Neural crest cell (in vitro differentiated cells): ENCODE measurements at places on chromosomes 6 and 20.

GRCh38 chr6:41191569-41191968, 9.4 kb downstream of the TREML2 start:
- DNase-seq: peak; percentile 17

DNA sequence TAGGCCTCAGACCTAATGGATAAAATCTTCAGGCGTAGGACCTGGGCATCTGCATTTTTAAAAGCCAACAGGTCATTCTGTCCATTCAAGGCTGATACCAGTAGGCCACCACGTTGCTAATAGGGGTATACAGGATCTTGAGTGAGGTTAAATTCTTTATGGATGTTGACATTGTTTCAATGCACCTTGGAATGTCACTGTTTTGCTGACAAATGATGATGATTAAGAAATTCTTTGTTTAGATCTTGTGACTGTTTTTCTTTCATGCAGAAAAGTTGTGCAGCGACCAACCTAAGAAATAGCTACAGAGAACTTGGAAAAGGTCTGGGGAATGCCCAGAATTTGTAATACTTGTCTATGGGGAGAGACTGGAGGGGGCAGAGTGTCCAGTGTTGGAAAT, 101.1 kb upstream of the CLDN20 start:
- no peak for DNase-seq

GRCh38 chr20:18991012-18991411, 177.4 kb downstream of the SCP2D1 start:
- DNase-seq: no peak

DNA sequence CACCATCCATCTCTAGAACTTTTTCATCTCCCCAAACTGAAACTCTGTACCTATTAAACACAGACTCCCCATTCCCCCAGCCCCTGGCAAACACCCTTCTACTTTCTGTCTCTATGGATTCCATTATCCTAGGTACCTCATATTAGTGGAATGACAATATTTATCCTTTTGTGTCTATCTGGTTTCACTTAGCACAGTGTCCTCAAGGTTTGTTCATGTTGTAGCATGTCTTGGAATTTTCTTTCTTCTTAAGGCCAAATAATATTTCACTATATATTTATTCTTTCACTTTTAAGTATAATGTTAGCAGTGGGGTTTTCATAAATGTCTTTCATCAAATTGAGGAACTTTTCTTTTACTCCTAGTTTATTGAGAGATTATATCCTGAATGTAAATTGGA, 56.8 kb upstream of the DSP start:
- DNase-seq: no peak

DNA sequence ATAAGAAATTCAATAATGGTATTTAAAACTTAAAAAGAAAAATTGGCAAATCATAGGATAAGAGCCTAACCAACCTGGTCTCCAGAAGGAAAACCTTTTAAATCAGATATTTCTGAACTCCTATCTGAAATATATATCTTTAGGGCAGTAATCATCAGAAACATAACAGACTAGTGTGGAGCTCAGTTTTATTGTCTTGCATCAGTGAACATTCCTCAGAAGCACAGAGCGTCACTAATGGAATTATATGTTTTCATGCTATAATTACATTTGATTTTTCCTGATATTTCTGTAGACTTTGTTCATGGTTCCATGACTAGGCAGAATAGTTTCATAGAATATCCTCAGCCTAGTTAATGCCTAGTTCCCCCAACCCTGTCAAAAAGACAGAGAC, 262.2 kb downstream of the EYA4 start:
- DNase-seq: no peak

DNA sequence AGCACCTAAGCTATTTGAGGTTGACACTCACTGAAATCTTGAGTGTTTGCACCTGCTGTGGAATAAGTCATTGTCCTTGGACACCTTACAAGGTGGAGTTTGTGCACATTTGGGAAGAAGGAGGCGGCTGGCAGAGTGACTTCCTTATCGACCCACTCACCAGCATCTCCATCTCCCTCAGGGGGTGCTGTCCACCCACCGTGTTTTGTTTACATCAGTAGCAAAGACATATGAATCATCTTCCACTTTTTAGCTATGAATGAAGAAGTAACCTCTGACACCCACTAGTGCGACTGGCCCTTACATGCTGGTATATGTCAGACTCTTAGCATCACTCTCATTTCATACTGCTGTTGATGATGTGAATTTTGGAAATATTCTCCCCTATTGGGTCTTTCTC, 119.5 kb upstream of the SGK1 start:
- DNase-seq: no peak

- DNase-seq: no peak
Measured at GRCh38 chr20:62528983-62529891, 53.4 kb upstream of the GATA5 start.

DNA sequence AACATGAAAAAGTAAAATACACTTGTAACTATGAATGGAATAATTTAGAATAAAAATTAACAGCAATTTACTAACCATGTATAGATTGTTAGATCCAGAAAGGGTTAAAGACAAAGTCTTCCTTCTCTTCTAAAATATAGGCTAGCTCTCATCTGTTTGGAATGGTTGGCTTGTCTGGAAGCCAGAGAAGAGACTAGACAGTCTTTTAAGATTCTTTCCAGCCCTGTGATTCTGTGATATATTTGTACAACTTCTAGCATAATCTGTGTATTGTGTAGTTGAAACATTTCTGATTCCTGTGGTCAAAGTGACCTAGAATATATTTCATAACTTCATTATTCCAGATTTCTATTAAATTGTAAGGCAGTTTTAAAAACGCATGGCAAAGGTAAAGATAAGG, 196.6 kb downstream of the UST start:
- DNase-seq: no peak

- no peak for DNase-seq
Measured at GRCh38 chr6:22271081-22271480, 25.8 kb downstream of the PRL start.

DNA sequence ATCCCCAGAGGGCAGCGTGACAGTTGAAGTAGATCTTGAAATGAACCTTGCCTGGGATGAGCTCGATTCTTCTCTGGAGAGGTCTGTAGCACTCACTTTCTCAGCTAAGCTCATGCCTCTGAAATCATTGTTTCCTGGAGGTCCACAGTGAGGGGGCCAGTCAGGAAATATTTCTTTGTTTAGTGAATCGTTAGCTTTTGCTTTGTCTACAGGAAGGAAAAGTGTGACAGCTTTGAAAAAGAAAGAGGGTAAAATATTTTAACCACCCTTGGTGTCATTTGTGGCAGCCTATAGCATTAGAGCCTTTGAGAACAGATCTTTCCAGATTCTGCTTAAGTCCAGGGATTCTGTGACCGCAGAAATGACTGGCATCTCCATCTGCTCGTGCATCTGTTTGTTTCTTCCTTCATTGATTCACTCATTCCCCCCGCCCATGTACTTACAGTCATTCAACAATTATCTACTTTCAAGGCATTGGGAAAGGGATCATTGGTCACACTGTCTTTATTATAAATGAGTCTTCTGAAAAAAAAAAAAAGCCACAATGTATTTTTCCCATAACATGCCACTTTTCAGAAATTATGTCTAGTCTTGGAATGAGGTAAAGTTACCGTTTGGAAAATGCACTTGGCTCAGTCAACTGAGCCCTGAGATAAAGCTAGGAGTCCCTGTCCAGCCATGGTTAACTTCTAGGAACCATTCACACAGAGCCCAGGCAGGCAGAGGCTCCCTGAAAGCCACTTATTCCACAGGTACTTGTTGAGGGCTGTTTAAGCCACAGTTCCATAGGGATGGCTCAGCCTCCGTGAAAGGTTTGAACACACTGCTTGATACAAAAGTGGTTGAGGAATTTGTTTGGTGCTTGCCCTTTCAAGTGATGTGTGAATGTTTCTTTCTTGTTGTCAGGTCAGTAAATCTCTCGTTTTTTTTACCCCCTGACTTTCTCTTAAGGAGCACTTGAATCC, 86.0 kb downstream of the TIAM2 start:
- DNase-seq: no peak

- no peak for DNase-seq
Measured at GRCh38 chr6:38935051-38935450, 113.5 kb upstream of the GLP1R start.

- no peak for DNase-seq
Measured at GRCh38 chr6:1473166-1473565, 83.8 kb downstream of the FOXF2 start.

DNA sequence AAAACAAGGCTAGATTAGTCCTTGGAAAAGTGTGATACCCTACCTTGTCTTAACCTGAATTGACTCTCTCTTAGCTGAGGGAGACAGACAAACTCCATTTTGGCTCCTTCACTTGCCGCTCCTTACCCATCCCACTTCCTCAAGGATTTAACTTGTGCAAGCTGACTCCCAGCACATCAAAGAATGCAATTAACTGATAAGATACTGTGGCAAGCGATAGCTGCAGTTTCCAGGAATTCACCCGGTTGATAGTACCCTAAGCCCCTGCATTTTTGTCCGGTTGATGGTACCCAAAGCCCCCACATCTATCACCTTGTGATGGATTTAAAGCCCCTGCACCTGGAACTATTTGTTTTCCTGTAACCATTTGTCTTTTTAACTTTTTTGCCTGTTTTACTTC, 1.9 kb upstream of the SERINC3 start:
- DNase-seq: no peak

- DNase-seq: no peak
Measured at GRCh38 chr6:130524552-130524951, 158.7 kb downstream of the TMEM200A start.

- peak; percentile 96 for DNase-seq
Measured at GRCh38 chr20:34676642-34677373, at the start of gene PIGU. Gene PIGU, minus strand, starts transcription at chr20:34677092. Its CDS starts 7 bp downstream, at chr20:34677085.

DNA sequence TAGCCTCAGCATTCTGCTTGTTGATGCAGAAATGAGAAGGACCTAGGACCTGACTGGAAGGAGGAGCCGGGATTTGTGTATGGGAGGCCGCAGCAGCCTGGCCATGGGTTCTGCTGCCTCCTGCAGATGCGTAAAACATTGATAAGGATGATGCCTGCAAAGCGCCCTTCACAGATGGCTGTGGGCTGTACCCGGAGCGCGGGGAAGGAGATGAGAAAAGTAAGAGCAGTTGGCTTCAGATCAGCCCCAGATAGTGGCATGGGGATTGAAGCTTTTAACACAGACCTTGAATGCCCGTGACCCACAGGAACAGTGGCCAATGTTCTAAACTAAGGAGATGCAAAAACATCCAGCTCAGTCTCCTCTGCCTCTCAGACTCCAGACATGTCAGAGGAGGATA, 136.4 kb upstream of the KCNG1 start:
- DNase-seq: no peak

DNA sequence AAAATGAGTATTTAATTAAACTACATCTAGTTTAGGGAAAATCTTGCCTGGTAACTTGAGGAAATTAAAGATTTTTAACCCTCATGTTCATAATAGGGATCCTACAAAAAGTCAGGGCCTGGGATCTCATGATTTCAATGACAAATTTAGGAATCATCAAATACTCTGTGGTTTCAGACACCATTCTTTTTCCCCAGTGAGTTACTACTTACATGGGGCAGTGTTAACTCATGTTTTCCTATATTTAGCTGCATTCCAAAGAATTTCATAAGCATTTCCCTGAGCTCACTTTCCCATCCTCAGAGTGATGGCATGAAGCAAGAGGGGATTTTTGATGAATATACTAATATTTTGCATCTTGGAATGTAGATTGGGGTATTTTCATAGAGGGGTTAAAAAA, 321.7 kb downstream of the CENPW start:
- DNase-seq: no peak

DNA sequence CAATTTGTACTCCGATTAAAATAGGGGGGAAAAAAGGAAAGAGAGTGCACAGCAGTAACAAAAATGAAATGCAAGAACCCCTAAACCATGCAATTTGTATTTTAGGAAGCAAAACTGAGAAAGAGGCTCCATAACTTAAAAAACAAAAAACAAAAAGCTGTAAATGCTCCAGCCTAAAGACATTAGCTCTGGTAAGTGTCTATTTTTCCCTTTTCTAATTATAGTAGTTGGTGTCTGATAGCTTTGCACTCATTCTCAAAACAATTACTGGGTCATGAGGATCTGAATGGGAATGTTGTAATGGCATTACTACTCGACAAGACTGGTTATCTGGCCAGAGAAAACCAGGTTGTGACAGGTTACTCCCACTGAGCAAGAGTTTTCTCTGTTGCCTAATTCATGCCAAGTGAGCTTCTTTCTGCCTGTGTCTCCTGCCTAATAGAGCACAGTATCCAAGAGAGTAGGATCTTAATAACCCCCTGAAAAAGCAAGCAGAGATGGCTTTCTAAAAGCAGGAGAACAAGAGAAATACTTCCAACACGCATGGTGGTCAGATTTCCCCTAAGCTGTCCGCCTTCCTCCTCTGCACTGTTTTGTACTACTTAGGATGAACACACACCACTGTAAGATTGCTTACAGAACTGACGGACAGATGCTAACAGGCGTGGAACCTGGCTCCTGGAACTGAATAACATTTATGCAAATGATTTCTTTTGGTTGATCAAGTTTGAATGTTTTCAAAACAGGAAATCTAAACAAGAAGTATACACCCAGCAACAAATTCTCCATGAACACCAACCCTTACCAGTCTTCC, 86.4 kb downstream of the FKBP5 start:
- no peak for DNase-seq

- DNase-seq: no peak
Measured at GRCh38 chr6:75579951-75580350, 21.7 kb upstream of the SENP6 start.

GRCh38 chr6:4510317-4510716, 265.9 kb upstream of the CDYL start:
- DNase-seq: no peak

DNA sequence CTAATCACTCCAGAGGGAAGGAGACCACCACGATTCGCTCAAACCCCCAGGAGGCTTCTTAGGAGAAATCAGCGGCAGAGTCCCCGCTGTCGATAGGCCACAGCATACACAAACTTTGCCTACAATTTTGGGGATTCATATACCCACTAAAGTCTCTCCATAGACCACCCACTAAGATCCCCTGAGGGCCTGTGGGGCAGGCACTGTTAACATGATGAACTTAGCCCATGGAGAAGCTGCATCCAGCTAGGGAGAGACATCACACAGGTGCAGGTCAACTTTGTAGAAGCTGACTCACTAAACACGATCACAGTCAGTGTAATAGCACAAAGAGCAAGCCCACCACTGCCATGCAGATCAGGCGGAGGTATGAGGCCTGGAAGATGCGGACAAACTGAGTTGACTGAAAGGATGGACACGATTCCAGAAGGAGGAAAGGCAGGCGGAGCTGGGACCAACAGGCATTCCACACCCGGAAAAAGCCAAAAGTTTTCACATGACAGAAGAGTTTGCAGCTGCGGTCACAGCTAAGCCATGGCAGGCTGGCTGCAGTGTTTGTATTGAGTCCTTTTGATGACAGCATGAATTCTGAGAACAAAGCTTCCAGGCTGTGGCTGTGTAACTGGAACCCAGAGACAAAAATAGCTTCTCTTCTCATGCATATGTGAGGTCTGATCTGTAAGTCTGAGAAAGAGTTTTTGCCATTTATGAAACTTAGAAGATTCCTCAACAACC, 75.7 kb upstream of the QKI start:
- no peak for DNase-seq

DNA sequence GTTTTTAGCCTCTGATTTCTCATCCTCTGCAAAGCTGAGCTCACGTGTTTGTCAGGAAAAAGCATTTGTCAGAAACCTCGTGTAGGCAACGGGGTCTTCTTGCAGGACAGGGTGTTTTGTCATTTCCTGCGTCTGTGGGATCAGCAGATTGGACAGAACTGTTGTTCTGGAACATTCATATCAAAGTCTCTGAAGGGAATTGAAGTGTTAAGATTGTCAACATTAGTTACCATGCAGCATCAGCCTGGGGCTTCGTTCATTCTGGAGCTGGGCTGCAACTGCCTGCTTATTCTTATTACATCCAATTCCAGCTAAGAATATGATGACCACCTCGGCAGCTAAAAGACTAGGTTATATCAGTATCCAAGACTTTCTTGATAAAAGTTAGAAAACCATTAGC, 71.0 kb upstream of the RALGAPA2 start:
- DNase-seq: no peak

GRCh38 chr6:168686029-168686738, 245.2 kb downstream of the SMOC2 start:
- DNase-seq: no peak
